ENCODE measurements at places on chromosomes 7 and 10.

DNA sequence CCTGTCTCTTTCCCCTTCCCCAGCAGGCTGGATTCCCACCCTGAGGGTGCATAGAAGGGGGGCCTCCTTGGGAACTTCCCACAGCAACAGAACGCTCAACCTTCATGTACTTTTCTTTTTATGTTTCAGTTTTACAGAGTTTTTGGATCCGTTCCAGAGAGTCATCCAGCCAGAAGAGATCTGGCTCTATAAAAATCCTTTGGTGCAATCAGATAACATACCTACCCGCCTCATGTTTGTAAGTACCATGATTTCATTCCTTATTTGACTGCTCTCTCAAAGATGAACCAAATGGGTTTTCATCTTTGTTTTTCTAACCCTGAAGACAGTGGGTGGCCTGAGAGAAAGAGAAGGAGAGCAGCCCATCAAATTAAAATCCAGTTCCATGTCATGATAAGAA is 46.7 kb downstream of the PLPP4 start:
- no peak for DNase-seq

GRCh38 chr7:83452256-83452655 is 196.7 kb downstream of the SEMA3E start:
- peak; percentile 51 for DNase-seq

DNA sequence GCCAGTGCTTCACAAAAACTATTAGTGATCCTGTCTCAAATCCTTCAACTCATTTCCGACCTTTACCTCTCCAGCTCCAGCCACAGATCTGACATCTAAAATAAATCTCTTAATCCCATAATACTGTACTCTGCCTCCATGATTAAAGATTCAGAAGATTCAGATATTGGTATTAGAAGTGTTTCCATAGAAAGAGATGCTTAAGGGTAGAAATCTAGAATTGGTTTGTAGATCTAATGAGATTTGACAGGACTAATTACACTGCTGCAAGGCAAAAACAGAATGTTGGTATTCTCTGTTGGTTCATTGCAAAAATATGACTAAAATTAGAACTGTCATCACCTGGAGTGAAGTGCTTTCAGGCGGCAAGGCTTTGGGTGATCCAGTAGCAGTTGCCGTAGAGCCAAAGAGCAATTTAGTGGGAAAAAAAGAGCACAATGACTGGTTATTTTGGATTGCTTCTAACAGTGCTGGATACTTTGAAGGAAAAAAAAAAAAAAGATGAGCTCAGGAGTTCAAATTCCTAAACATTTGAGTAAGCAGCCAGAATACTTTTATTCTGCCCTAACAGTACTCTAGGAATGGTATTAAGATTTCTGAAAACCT is 940.1 kb upstream of the SORCS1 start:
- no peak for DNase-seq

- DNase-seq, result no peak
These were observed 57.6 kb downstream of the MKI67 start for GRCh38 chr10:128068398-128069285.

DNA sequence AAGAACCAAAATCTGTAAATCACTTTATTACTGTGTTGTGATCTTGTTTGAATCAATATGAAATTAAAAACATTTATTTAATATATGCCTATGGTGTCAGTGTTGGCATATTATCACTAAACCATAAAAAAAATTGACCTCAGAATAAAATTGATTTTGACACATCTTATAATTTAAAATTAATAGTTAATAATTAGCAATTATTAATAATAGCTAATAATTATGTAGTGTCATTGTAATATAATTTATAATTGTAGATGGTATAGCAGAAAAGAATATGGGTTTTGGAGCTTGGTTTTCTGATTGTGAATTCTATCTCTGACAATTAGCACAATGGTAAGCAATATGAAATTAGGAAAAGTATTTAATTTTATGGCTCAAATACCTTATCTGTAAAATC is 89.4 kb upstream of the CNTNAP2 start:
- DNase-seq, result no peak

GRCh38 chr10:28180654-28181053 is 122.2 kb downstream of the MPP7 start:
- no peak for DNase-seq

DNA sequence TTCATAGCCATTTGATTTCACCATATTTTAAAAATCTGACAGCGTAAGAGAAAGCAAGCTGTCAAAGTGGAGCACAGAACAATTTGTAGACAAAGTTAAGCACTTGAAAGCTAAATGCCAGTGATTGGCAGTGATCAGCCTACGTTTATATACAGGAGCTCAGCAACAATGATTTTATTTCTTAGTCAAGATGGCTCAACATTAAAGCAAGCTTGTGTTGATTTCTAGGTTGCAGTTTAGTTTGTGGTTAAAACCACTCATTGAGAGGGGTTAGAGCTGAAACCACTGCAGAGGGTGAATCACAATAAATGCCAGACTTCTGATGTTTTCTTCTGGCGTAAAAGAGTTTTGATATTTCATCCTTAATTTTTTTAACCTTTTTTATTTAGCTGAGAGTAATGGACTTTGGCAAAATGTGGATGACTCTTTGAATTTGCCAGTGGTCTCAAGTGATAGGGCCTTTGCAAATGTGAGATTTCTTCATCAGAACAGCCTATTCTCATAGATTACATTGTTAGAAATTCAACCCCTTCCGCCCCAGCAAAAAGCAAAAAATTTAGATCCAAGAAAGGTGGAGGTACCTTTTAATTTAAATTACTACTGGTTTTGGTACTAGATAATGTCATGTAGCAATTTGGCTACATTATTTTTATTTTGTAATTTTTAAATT is 73.8 kb downstream of the SHOC2 start:
- no peak for DNase-seq

DNA sequence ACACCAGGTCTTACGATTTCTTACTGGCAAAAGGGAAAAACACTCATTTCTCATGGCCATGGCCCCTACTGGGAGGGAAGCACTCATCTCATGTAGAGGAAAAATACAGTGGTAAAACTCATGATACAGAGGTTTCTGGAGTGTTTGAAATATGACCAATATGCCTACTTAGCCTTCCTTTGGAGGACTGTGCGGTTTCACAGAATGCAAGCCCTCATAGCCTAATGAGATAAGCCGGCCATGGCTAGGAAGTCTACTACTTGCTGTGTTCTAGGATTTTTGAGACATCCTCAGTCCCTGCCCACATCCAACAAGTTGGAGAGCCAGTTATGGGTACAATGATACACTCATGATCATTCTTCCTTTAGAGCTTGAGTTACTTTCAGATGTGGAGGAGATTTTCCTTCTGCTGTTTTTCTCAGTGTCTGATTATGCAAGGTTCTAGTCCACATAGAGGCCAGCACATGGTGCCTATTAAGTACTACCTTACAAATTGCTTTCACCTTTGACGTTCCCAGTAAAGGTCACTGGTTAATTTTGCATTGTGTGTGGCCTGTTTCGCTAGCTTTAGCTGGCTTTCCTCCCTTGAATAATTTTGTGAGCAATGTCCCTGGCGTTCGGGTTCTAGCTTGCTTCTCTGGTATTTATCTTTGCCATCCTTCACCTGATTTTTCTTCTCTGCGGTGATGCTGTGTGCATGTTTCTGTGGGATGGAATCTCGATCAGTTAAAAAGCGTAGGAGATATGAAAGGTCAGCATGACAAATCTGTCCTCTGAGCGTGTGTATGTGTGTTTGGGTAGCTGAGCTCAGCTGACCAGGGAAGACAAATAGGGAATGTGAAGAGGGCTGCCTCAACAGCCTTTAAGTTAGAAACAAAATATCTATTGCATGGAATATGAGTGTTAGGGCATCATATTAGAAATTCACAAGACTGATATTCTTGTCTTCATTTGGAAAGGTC is 295.4 kb downstream of the LRMDA start:
- DNase-seq, result no peak
